Amniotic stem cell (primary cell): ENCODE measurements at places on chromosomes 3 and 15.

DNA sequence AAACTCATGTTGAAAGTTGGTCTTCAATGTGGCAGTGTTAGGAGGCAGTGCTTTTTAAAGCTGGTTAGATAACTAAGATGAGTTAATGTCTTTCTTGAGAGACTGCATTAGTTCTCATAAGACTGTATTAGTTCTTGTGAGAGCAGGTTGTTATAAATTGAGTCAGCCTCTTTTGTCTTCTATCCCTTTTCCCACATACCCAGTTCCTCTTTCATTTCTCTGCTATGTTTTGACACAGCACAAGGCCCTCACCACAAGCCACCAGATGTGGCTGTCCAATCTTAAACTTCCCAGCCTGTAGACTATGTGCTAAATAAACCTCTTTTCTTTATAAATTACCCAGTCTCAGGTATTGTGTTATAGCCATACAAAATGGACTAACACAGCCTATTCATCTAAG, 94.6 kb upstream of the SNTN start:
- DNase-seq: no peak

DNA sequence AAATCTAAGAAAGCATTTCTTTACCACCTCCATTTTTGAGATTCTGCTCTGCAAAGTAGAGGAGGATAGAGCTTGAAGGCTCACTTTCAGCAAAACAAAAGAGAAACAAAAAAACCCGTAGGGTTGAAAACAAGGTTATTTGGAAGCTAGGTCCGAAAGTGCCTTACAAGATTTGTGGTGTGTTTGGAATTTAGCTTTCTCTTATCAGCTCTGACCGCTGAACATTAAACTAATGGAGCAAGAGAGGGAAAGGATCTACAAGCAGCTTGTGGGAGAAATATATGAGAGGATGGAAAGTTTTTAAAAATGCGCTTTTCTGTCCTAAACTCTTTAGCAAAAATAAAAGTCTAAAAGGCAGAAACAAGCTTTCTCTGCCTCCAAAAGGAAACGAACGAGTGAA, 545.5 kb downstream of the NTRK3 start:
- DNase-seq: no peak

DNA sequence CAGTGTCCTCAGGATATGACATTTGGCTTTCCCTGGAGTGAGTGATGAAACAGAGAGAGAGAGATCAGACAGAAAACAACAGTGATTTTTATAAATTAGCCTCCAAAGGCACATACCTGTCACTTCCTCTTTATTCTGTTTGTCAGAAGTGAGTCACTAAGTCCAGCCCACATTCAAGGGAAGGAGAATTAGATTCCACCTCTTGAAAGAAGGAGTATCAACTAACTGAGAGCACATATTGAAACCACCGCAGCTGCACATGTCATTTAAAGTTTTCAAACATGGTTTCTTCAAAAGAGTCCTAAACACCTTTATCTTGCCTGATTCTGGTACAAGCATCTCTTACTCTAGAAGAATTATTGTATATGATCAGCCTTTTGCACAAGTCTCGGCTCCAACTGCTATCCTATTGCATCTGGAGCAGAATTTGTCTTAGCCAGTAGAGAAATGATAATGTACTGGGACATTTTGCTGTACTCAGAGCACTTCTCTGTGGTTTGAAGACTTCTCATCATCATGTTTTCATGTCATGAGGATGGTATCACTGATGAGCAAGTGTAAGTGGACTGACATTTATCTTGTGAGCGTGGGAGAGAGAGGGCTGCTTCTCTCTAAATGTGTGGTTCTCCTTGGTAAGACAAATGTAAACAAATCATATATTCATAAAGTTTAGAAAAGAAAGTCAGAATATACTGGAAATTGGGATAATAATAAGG, 338.9 kb upstream of the CFAP20DC start:
- no peak for DNase-seq

DNA sequence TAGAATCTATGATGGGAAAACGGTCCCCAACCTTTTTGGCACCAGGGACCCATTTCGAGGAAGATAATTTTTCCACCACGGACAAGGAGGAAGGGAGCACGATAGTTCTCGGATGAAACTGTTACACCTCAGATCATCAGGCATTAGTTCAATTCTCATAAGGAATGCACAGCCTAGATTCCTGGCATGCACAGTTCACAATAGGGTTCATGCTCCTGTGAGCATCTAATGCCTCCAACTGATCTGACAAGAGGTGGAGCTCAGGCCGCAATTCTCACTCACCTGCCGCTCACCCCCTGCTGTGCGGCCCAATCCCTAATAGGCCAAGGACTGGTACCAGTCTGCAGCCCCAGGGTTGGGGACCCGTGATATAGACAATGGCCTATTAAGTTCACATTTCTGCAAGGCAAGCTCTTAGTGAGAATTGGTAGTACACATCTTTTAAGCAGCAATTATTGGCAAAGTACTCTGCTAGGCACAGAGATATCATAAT, 26.5 kb downstream of the CD200R1 start:
- DNase-seq: no peak

GRCh38 chr15:59996298-59997041, 7.6 kb upstream of the FOXB1 start:
- DNase-seq: no peak
